Activated naive CD4-positive, alpha-beta T cell treated with anti-CD3 and anti-CD28 coated beads, Interleukin-2, amount 50 U/mL, for 72 hours (primary cell): ENCODE measurements at places on chromosomes 4 and X. TPM values are rescaled to one million over a fixed set of nuclear protein-coding genes. Genes with fewer than 3 reads are reported as not detected.

- no peak for DNase-seq
These were observed 12.9 kb upstream of the ODAM start for GRCh38 chr4:70182517-70183167.

GRCh38 chr4:153335665-153336064 lies 8.8 kb upstream of the MND1 start:
- no peak for DNase-seq

Gene FAM149A
- total RNA-seq = 5.1 TPM

DNA sequence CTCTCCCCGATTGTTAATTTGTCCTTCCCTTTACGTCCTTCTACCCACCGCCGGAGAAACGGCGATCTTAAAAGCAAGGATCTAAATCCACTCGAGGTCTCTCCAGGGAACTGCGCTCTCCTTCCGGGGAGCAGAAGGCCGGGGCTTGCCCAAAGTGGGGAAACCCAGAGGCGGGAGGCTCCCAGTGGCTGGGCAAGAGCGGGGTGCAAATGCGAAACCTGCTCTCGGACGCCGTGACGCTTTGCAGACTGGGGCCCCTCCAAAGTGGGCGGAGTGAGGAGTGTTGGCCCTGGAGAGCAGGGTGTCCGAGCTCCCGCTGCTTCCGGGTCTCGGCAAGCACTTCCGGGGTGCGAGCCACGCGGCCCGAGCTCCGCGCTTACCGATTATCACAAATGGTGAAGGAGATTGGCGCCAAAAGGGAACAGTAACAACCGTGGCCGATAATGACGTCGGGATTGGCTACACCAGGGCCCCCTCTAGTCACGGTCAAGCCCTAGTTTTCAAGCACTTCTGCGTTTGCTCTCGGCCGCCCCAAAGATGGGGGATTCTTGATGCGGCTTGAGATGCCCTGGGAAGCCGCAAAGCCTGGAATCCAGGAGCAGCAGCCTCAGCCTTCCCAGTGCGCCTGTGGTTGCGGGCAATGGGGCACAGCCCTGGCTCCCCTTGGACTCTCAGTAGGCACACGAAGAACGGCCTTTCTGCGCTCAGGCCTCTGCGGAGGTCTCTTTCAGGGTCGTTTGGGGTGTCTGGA lies 29.0 kb downstream of the HAND2 start:
- DNase-seq = no peak

- DNase-seq = no peak
These were observed 1301.9 kb downstream of the PCDH7 start for GRCh38 chr4:32022071-32022470.

DNA sequence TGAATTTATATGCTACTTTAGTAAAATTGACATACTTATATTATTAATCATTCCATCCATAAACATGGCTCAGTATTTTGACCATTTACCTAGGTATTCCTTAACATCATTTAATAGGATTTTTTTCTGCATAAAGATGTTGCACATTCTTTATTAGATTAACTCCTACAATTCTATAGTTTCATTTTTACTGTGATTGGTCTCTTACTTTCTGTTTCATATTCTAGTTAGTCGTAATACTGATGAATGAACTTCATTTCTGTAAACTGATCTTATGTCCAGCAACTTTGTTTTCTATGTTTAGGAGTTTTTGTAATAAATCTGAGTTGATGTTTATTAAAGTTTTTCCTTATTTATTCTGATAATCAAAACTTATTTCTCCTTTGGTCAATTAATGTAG lies 278.2 kb upstream of the CXXC4 start:
- DNase-seq = no peak

DNA sequence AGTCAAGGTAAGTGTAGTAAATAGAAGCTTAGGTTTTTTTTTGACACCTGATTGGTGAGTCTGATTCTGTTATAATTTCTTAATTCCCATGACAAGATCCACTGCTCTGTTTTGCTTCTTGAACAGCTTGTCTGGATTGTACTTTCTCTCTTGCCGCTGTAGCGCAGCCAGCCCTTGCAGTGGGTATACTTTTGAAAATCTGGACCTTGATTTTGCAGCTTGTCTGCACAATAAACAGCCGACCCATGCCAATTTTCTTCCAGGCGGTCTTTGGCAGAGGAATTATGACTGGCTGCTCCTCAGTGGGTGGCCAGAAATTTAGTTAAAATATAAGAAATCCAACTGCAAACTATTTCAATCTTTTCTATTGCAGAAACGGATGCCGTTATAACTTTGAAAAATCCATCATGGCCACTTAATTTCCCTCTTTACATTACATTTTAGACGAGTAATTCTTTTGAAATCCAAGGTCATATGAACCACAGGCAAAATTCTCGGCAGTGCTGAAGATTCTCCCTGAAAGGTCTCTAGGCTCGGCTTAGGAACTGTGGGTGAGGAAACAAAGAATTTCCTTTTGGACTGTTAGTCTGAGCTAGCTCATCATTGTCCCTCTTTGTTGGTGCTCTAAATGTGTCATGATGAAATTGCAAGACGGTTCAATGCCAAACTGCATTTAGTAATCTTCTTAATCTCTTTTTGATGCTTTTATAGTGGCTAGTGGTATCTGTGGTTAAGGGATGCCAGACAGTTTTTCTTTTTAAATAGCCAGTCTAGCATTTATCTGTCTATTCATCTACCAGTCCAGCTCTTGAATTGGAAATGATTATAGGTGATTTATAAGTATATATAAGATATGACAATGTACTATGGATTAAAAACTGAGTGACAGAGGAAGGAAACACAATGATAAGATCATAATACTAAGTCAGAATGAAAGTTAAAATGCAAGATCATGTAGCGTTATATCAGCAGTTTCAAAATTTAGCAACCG lies 31.5 kb upstream of the PTTG2 start:
- no peak for DNase-seq

DNA sequence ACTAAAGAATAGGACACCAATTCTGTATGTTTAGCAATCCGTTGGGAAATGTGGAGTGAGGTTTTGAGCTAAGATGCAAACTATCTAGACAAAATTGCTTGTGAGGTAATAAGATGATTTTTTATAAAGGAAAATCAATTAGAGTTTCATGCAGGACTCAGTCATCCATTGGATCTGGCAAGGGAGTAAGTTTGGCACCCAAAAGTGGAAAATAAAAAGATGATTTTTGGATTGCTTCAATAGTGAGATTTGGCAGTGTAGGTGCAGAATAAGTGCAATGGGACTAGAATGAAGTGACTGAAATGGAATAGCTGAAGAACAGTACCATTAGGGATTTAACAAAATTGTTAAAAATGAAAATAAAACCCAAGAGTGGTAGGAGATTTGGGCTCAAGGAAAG lies 290.5 kb upstream of the EPHA5 start:
- no peak for DNase-seq

- DNase-seq = no peak
These were observed 13.2 kb downstream of the GPC4 start for GRCh38 chrX:133402042-133402453.

Gene ODAM
- not detected for total RNA-seq
